ENCODE measurements at places on chromosomes 4 and X. TPM values are rescaled to one million over a fixed set of nuclear protein-coding genes. Genes with fewer than 3 reads are reported as not detected.

The FGFBP1 gene
- 5.7 TPM for total RNA-seq

The ZNF157 gene
- total RNA-seq, result 0.92 TPM

The RHOXF1 gene
- not detected for total RNA-seq

The PLXNA3 gene
- 15.4 TPM for total RNA-seq

The APEX2 gene
- 5.5 TPM for total RNA-seq

The RASSF6 gene
- total RNA-seq, result 3.3 TPM

The ARSD gene
- total RNA-seq, result 13.5 TPM
